ENCODE measurements at places on chromosomes 1 and 21.

DNA sequence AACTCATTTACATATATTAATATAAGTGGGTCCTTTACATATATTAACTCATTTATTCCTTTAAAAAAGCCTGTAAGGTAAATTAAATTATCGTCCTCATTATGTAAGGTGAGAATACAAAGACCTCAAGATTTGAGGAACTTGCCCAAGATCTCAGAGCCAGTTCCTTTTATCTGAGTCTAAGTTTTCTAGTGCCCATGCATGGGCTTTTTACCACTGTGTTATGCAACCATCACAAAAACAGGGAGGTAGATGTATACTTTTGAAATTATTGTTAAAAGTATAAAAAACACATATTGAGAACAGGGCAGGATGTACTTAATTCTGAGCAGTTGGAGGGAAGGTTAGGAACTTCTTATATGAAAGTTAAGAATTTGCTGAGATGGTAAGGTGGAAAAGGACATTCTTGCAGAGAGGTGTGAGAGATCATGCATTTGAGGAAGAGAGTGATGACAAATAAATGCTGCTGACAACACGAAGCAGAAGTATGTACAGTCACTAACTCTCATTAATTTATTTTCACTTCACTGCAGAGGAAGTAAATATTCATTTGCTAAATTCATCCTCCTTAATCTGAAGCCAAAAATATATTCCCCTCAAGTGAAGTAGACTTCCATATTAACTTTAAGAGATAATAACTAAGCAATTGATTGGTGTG is 28.9 kb upstream of the LYPLAL1 start:
- no peak for DNase-seq

DNA sequence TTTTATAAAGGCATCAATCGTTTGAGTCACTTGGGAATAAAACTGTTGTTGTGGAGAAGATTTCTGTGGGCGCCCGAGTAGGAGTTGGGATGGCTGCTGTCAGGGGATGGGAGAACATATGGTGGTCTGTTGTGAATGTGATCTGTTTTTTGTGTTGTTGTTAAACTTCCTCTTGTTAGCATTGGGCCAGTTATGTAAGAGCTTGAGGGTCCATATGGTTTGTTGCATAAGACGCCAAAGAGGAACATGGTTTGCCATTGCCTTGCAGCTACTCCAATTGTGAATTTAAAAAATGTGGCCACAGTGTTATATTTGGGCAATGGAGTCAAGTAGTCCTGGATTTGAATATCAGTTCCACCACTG is 136.1 kb upstream of the JUN start:
- no peak for DNase-seq

- no peak for DNase-seq
Observed at GRCh38 chr1:220901881-220902280, 22.6 kb downstream of the HLX start.

DNA sequence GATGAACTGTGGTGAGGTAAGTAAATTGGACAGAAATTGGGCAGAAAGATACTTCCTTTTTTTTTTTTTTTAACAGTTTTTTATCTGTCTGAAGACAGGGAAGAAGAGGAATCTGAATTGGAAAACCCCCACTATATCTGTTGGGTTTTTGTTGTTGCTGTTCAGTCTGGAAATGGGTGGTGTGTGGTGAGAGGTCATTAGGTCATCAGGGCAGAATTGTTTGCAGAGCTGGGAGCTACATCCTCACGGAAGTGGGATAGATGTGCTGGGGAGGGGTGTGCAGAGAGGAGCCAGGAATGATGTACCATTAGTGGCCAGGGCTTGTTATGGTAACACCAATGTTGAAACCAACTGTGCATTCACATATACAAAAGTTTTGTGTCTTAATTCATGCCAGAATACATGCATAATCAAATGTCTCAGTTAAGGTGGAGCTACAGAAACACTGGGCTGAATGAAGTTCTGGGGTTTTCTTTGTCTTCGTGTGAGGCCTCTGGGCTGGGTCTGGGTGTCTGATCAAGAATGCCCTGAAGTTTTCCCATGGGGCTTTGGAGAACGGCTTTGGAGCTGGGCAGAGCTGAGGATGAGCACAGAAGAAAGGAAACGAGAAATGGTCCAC is 12.4 kb downstream of the USP25 start:
- no peak for DNase-seq

DNA sequence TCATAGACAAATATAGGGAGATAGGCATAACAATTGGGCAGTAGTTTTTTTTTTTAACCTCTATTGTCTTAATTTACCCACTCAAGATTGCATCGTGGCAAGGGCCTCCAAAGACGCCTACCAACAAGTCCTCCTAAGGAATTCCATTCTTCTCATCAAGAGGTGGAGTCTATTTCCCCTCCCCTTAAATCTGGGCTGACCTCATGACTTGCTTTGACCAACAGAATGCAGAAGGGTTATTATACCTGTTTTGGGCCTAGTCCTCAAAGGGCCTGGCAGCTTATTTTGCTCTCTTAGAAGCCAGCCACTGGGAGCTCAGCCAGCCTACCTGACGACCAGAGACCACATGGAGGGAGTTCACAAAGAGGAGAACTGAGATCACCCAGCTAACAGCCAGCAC is 92.3 kb downstream of the COQ8A start:
- DNase-seq: no peak

GRCh38 chr1:197844651-197845050 is 57.8 kb upstream of the C1orf53 start:
- DNase-seq: no peak

DNA sequence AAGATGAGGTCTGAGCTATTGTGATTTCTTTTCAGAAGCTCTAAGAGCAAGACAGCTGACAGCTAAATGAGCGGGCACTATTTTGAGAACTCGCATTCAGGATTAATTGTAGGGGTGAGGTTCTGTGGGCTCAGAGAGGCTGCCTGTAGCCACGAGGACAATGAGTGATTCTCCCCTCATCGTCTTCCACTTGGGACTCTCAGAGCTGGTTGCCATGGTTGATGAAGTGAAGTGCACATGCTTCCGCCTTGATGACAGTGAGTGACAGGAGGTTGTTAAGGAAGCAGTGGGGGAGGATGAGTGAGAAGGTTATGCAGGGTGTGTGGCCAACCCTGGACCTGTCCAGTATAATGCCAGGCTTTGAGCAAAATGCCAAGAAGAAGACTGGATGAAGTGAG is 341.7 kb downstream of the PCP4 start:
- DNase-seq: no peak

DNA sequence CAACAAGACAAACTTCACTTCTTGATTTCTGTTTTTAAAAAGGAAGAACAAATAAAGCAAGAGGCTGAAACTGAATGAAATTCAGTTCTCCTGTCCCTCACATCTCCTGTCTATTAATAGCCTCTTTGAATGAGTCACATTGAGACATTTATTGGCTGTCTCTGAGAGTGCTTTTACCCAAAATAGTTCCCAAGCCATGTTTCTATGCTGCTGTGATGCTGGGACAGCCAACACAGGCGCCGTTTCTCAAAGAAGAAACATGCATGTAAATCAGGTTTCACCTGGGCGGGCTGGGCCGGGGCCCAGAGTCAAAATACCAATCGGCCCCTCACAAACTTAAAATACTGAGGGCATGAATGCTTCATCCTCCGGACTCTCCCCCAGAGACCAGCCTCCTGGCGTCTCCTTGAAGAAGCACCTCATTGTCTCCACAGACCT is 105.2 kb downstream of the EDEM3 start:
- no peak for DNase-seq

- no peak for DNase-seq
Observed at GRCh38 chr1:3133686-3134085, 64.7 kb downstream of the PRDM16 start.

DNA sequence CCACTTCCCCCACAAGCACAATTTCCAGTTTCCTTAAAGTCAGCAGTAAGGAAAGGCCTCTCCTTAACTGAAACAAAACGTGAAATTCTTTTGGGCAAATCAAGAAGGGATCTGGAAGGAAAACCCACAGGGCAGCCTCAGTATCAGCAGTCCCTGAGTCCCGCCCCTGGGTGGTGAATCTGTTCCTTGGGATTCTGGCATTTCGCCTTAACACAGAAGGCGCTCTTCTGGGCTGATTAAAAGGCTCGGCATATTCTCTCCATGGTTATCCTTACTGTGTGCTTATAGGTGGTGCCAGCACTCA is 12.2 kb upstream of the RAB4A start:
- DNase-seq: no peak

GRCh38 chr1:89337903-89338302 is 26.0 kb upstream of the GBP6 start:
- DNase-seq: no peak

DNA sequence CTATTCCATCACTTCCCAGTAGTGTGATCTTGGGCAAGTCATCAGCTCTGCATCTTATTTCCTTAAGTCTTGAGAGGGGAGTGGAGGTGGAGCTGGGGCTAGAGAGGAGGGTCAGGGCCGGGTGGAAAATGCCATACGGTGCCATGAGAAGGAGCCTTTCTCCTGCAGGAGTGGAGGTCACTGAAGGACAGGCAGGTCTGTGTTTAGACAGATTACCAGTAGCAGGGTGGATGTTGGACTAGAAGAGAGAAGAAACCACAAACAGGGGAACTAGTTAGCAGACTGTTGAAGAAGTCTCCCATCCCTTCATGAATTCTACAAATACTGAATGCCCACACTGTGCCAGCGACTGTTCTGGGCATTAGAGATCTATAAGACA is 13.9 kb upstream of the CPT2 start:
- DNase-seq: no peak

DNA sequence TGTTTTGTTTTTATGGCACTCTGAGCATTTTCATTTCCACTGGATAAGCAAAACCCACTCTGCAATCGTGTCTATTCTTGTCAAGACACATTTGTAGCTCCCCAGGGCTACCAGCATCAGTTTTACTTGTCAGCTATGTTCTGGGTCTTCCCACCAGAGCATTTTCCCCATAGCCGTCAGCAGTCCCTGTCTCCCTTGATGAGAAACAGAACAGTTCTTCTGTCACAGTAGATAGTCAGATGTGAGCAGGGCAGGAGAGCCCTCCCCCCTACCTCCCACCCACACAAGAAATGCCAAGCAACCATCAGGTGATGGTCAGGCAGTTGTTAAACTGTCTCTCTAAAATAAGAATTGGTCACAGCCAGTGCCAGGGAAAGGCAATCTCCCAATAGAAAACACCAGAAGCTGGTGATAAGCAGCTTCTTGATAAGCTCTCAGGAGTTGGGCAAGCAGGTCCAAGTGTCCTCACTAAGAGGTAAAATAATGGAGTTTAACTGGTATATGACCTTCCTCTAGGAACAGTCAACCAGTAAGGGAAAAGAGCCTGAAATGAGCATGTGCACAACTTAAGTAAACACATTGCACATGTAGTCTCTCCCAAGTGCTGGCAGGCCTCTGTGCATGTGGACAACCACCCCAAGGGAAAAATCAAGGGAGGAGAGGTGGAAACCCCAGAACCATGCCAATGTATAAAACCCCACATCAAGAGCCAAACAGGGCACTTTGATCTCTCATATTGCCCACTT is 208.2 kb downstream of the S1PR1 start:
- DNase-seq: no peak

GRCh38 chr21:42320791-42321190 is 5.6 kb upstream of the TFF3 start:
- DNase-seq: no peak

- DNase-seq: no peak
Observed at GRCh38 chr21:44419679-44420078, 35.6 kb upstream of the LRRC3 start.

- DNase-seq: no peak
Observed at GRCh38 chr1:27622828-27623227, 12.2 kb downstream of the FGR start.

DNA sequence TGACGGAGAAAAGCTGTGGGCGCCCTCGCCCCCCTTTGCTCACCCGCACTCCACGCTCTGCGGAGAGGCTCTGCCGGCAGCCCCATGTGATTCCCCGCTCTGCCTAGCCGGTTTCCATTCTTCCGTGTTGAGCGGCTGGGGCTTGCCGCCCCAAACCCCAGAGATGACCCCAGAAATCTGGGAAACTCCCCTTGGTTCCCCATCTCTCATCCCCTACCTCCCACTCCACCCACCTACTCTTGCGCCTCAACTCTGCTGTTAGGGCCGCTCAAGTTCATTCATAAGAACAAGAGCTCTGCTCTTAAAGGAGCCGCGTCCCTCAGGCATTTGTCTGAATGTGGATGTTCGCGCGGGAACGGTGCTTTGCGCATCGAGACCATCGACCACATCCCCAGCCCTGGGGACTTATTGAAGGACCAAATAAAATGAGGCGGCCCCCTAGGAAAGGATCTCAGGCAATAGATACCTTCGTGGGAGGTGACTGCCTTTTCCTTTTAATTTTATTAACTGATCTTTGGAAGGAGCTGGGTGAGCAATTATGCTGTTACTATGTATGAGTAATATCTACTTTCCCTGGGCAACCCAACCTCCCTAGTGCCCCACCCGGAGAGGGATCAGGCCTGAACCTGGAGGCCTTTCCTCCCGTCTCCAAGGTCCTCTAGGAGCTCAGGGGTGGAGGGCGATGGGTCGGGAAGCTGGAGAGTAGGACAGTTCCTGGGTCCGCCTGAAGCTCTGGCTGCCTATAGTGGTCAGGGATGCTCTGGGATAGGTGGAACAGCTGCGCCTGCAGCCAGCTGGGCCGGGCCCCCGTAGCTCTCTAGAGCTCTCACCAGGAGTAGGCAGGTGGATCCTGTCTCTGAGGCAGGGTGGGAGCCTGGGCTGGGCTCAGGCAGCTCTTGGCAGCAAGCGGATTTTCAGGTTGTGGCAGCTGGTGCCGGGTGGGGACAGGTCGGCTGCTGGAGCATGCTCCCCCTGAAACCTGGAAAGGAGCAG is 898 bp downstream of the MFSD2A start:
- DNase-seq: no peak

DNA sequence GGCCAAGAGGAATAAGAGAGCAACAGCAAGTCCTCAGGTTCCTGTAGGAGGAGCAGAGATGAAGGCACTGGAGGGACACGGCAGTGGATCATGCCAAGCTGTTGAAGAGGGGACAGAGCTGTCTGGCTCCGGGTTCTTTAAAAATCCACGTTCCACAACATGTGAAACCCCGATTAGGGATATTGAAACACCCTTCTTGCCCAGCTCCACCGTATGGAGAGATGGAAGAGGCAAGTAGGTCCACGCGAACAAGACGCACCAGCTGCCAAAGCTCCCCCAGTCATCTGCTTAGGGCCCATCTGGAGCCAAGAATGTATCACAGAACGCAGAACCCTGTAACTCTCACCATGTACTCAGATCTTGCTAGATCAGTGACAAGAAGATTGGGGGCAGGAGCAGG is 3.9 kb downstream of the C1orf198 start:
- DNase-seq: no peak

DNA sequence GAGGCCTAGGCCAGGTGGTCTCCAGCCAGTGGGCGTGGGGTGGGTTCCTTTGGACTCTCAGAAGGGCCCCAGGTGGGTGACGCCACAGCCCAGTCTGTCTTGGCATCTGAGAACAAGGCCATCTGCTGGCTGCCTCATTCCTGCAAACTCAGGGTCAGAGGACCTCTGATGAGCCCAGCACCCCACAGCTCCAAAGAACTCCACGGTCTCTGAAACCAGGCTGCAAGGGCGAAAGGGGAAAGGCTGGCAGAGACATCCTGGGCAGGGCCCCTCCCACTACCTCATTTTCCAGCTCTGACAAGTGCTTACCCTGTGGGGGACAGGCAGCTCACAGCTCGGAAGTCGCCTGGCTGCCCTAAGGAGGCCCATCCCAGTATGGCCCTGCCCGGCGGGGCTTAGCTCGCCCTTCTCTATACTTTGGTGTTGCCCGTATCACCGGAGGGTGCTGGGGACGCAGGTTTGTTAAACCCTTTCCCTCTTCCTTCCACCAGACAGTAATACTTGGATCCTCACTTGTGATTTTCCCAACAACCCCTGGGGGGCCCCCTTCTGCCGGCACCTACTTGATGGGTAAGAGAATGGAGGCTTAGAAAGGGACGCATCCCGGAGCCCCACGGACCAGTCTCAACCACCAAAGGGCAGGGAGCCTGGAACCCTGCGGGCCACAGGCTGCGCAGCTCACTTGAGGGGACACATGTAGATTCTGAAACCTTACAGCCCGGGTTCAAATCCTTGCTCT is 10.9 kb upstream of the EDN2 start:
- DNase-seq: no peak

Measured in stimulated activated CD4-positive, alpha-beta T cell treated with anti-CD3 and anti-CD28 coated beads, TNF-alpha, amount 100 ng/mL, for 1 hour (primary cell).